ENCODE measurements at places on chromosomes 1 and 21.

DNA sequence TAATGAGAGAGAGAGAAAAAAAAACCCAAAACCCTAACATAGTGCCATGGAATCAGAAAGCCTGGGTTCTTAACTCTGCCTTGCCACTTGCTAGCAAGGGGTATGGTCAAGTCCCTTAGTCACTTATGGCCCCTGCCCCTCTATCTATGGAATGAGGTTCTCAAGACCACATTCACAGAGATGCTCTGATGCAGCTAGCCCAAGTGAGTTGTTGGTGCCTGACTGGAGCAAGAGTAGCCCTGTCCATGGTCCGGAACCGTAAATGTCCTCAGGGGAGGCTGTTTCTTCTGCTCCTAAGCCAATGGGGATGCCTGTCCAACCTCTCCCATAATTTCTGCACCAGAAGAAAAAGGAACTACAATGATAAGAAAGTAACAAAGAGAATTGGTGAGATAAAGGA lies 56.8 kb downstream of the CSMD2 start:
- no peak for DNase-seq

GRCh38 chr1:175262621-175263020 lies 70.0 kb upstream of the KIAA0040 start:
- no peak for DNase-seq

DNA sequence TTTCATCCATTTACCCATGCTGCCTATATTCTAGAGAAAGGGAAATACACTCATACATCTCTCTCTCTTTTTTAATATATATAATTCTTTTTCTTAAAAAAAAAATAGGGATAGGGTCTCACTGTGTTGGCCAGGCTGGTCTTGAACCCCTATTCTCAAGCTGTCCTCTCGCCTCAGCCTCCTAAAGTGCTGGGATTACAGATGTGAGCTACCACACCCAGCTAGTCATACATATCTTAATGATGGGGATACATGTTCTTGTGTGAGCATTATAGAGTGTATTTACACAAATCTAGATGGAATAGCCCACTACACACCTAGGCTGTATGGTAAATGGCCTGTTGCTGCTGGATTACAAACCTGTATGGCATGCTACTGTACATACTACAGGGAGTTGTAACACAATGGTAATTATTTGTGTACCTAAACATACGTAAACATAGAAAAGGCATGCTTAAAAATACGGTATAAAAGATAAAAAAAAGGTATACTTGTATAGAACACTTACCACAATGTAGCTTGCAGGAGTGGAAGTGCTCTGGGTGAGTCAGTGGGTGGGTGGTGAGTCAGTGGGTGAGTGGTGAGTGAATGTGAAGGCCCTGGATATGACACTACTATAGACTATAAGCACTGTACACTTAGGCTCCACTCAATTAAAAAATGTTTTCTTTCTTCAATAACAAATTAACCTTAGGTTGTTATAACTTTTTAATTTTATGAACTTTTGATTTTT lies 72.9 kb downstream of the IVNS1ABP start:
- peak; percentile 48 for DNase-seq

- DNase-seq: no peak
Observed at GRCh38 chr1:1272341-1273208, 1.1 kb downstream of the UBE2J2 start.

DNA sequence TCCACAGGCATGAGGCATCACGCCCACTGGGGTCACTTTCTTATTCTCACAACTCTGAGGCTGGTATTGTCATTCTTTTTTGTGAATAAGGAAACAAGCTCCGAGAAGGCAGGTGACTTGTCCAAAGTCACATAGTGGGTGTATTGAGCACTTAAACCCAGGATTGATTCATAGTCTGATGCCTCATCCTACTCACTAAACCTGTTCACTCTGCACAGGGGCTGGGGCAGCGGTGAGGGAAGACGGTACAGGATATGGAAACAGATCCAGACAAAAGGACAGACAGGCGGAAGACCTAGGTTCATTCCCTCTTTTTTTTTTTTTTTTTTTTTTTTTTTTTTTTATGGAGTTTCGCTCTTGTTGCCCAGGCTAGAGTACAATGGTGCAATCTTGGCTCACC lies 56.6 kb downstream of the NKAIN1 start:
- no peak for DNase-seq

DNA sequence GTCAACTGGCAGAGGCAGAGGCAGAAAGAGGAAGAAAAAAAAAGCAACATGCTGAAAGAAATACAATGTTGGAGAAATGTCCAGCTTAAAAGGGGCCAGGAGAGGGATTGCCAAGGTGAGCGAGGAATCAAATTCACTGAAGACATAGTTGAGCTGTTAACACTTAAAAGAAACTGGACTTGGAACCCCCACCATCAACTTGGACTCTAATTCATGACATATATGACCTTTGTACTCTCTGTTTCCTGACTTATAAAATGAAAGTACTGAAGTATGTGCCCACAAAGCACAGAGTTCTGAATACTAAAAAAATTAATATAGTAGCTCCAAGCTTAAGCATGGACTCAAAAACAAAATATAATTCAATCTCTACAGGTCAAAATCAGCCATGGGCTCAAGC lies 16.1 kb downstream of the PRR9 start:
- no peak for DNase-seq

DNA sequence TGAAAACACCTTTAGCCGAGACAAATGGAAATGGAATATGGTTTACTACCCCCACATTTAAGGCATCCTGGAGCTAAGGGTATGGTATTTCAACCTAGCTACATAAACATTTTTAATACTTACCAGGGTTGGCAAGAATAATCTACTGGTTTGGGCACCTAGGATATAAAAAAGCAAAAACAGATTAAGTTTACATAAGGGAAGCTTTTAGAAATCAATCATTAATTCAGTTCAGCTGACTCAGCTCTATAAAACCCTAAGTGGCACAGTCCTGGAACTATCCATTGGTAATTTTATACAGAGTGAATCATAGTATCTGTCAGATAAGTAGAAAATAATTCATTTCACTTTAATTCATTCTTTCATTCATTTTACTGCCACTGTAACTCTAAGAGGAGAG lies 355.2 kb downstream of the VAV3 start:
- DNase-seq: no peak

- no peak for DNase-seq
Observed at GRCh38 chr1:156135930-156136871, 17.2 kb upstream of the SEMA4A start.

DNA sequence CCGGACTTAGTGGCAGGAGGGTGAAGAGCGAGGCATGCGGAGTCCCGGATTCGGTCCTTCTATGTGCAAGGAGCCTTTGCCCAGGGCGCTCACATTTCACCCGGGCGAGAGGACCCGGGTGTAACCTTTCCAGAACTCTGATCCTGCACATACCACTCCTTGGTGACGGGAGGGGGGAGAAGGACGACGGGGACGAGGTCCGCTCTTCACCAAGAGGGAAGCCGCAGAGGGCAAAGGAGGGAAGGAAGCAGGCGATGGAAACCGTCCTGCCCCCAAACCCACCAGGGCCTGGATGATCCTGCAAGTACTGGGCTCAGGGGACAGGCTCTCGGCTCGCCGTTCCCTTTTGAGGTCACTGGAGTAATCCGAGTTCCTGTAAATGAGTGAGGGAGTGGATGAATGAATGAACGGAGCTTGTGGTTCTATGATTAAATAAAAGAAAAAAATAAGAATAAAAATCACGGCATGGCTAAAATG lies 993 bp downstream of the SYPL2 start:
- DNase-seq: no peak

GRCh38 chr1:54597455-54598030 lies 25.8 kb downstream of the FAM151A start:
- DNase-seq: no peak

All from AG04450 (cell line).